NCI-H2081 treated with DMSO at 0.1 percent for 48 hours (cell line): ENCODE measurements at places on chromosomes 16 and 17.

DNA sequence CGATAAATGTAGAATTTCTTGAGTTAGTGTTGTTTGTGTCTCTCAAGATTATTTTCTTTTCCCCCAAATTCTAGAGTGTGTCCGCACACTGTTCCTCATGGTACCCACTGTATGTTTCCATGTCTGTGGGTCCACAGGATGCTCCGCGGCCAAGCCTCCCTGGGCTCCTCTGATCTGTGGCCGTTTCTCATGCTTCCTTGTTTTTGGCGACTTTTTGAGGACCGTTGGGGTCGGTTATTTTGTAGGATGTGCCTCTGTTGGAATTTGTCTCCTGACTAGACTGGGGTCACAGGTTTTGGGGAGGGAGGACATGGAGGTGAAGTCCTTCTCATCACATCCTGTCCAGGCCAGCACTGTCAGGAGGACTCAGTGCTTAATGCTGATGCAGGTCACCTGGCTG lies 140.0 kb downstream of the LAT start:
- DNase-seq = no peak

DNA sequence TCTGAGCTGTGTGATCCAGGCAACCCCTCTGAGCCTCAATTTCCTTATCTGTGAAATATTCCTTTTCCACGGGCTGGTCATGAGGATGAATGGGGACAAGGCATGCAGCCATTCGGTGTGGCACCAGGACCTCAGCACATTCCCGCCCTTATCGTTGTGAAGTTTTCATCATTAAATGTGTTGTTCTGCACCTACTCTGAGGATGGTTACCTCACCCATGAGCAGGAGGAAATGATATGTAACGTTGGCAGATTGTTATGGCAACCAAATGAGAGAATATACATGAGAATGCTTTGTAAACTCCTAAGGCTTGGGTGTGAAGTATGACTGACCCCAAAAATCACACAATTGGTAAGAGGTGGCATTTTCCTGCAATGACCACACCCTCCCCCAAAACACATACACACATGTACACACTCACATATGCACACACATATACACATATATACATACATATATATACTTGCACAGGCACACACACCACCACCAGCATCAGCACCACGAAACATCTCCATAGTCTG lies 39.5 kb downstream of the SMARCE1 start:
- DNase-seq = no peak

GRCh38 chr16:82761858-82762257 lies 135.1 kb downstream of the CDH13 start:
- DNase-seq = no peak

- no peak for DNase-seq
Observed at GRCh38 chr17:20111538-20111937, 102.4 kb downstream of the SPECC1 start.

DNA sequence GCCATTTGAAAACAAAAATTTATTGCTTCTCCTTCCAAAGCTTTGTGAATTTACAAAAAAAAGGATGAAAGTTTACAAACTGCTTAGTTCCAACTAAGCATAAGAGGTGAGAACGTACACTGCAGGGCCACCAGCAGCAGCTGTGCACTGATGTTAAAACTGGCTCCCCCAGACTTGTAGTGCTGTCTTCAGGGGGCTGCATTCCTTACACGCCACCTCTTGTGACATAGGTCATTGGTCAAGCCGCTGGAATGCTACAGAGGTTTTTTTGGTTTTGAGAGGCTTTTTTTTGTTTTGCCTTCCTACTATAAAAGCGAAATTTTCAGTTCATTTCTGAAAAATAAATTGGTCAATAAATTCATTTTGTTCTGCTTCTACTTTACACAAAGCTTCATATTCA lies 6.9 kb downstream of the IFT20 start:
- DNase-seq = no peak
